NCI-H2171 (cell line): ENCODE measurements at places on chromosomes 5 and 9.
A peak's percentile ranks its signal among the peaks of the same experiment; 100 is the strongest.

DNA sequence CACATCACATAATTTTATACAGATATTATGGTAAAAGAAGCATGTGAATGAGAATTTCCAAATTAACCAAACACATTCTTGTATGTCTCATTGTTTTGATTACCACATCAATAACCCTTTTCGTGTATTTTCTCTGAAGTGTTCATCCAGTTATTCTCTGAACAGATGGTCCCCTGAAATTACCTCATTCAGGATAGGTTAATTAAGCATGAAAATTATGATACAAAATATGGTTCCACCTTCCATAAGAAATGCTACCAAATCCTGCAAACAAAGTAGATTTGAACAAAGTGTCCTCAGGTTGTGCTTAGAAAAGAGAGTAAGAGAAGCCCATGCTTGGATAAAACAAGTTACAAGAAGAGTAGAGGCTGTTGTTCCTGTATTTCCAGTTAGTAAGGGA lies 83.1 kb upstream of the LMNB1 start:
- DNase-seq, result peak; percentile 27

- DNase-seq, result no peak
Measured at GRCh38 chr5:6517510-6517909, 68.9 kb downstream of the UBE2QL1 start.

DNA sequence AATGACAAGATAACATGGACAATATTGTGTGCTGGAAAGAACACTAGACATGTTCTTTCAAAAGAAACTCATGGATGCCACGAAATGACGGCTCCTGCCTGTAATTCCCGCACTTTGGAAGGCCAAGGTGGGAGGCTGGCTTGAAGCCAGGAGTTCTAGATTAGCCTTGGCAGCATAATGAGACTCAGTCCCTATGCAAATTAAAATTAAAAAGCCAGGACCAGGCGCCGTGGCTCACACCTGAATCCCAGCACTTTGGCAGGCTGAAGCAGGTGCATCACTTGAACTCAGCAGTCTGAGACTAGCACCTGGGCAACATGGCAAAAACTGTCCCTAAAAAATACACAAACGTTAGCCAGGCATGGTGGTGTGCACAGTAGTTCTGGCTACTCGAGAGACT lies 814.2 kb downstream of the BRINP1 start:
- no peak for DNase-seq

DNA sequence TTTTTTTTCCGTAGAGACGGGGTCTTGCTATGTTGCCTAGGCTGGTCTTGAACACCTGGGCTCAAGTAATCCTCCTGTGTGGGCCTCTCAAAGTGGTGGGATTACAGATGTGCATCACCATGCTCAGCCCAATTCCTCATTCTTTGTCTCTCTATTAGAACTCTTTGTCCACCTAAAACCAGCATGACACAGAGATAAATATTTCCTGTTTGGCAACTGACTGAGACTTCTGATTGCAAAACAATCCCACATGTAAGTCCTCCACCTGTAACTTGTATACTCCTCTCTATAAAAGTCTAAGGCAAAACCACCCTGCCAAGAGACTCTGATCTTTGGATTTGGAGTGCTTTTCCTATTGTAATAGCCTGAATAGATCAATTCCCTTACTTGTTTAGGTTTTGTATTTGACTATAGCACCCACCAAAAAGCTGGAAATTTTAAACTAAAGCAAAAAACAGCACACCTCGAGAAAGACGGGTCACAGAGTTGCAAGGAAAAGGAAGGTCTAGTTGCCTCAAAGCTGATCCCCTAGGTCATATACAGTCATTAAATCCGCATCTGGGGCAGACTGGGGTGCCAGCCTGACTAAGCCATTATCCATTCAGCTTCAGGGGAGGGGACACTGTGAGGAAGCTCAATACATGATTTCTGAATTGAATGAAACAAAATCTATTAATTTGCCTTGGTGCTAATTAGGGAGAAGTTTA lies 13.5 kb upstream of the KIF27 start:
- DNase-seq, result no peak

- DNase-seq, result no peak
Measured at GRCh38 chr5:170154297-170154696, 48.6 kb downstream of the FOXI1 start.

GRCh38 chr9:95084254-95084934 lies 233.1 kb downstream of the FANCC start:
- DNase-seq, result no peak
